ENCODE measurements at places on chromosomes 5 and 9.

DNA sequence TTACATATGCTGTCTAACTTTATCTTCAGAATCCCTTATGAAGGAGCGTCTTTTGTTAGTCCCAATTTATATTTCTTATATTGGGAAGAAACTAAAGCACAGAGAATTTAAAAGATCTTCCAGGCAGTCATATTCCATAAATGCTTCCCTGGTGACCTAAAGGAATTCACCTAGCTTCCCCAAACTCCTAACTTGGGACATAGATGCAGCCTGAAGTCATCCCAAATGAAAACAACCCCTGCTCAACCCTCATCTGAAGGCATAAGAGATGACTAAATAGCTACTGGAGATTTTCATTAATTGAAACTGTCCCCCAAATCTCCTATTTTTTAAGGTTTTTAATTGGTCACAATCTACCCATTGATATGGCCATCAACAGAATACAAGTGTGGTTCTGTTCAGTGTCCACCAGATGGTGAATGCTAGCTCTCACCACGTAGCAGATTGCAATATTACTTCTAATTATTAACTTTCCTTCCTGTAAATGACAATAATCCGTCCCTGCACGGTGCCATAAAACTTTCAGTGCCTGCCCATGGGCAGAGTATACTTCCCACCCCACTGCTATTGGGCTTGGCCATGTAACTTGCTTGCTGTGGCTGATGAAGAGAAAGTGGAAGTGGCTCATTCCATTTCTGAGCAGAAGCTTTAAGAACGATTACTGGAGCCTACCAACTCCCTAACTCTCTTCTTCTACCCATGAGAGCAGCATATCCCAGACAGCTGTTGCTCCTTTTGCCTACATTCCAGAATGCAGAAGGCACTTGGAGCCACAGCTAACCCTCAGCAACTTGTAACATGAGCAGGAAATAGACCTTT, 18.7 kb downstream of the PRUNE2 start:
- H3K27ac ChIP-seq, result no peak overlapping the region
- no peaks in the 10 kb centered on the region for H3K27me3 ChIP-seq
- no peak for DNase-seq
- no peak overlapping the region for H3K4me3 ChIP-seq

DNA sequence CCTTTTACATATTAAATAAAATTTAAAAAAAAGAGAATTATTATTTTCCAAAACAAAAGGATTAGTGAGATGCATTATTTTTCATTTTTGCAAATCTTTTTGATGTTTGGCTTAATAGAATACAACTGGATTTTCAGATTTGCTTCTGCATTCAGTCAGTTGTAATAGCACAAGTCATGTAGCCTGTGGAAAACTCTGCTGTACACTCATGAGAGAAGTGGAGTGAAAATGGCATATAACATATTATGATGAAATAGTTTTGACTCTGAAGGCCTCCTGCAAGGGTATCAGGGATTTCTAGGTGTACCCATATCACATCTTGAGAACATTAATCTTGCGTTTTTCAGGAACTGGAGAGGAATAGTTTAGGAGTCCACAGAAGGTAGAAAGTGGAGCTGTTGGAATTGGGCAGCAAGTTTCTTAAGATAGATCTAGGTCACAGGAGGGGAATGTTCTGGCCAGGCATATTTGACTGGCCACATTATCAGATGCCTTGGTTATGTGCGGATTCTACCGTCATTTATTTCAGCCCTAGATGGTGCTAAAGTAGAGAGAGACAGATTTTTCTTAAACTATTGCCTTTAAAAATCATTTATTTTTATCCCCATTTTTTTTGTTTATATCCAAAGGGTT, 16.4 kb downstream of the LNPEP start:
- no peak overlapping the region for H3K4me3 ChIP-seq
- DNase-seq, result no peak

GRCh38 chr5:138064526-138064925, 19.3 kb upstream of the WNT8A start:
- no peaks in the 10 kb centered on the region for H3K4me1 ChIP-seq
- no peaks in the 10 kb centered on the region for H3K27me3 ChIP-seq
- DNase-seq, result no peak
- H3K27ac ChIP-seq, result no peak overlapping the region

GRCh38 chr5:180209137-180209581, at the start of gene RASGEF1C:
RASGEF1C (minus strand) TSS chr5:180209211; CDS start chr5:180138052, 71,159 bp downstream.
- H3K4me1 ChIP-seq, result peaks cover 3% of the 10 kb centered on the region
- no peaks in the 10 kb centered on the region for H3K36me3 ChIP-seq
- H3K4me3 ChIP-seq, result no peak within 1 kb of the TSS
- H3K27ac ChIP-seq, result no peak within 1 kb of the TSS

GRCh38 chr5:7190712-7191250, 205.2 kb upstream of the ADCY2 start:
- no peak overlapping the region for H3K4me3 ChIP-seq
- DNase-seq, result no peak
- H3K36me3 ChIP-seq, result no peaks in the 10 kb centered on the region
- no peaks in the 10 kb centered on the region for H3K4me1 ChIP-seq

- H3K4me1 ChIP-seq, result peaks cover 43% of the 10 kb centered on the region
- H3K36me3 ChIP-seq, result no peaks in the 10 kb centered on the region
- no peak overlapping the region for H3K4me3 ChIP-seq
- no peaks in the 10 kb centered on the region for H3K27me3 ChIP-seq
- no peak overlapping the region for H3K27ac ChIP-seq
Measured at GRCh38 chr5:14212838-14213237, 69.7 kb downstream of the TRIO start.

- no peak overlapping the region for H3K27ac ChIP-seq
- H3K36me3 ChIP-seq, result no peaks in the 10 kb centered on the region
- DNase-seq, result no peak
- H3K27me3 ChIP-seq, result no peaks in the 10 kb centered on the region
Measured at GRCh38 chr5:3251784-3252183, 343.8 kb upstream of the IRX1 start.

DNA sequence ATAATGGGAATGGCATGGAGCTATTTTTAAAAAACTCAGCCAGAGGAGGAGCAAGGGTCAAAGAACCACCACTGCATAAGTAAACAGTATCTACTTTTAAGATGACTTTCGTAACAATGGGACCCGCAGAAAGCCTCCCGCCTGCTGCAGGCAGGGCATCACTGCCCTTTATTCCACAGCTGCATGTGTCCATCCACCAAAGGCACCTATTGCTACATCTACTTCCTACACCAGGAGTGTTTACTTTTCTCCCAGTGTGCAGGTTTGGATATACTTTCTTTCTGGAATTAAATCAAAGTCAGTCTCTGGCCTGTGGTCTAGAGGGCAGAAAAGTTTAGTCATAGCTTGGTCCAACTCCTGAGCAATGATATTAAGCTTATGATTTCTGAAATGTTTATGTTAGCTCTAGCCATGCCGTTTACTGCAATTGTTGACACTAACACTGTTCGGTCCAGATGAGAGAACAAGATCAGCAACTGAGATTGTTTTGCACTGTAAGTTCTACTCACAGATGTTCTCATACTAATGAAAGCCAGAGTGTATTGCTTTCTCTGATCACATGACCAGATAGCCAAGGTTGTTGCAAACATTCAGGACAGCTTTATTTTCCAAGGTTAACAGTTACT, 391.5 kb downstream of the FGF10 start:
- no peak overlapping the region for H3K27ac ChIP-seq
- no peaks in the 10 kb centered on the region for H3K4me1 ChIP-seq
- no peaks in the 10 kb centered on the region for H3K36me3 ChIP-seq

DNA sequence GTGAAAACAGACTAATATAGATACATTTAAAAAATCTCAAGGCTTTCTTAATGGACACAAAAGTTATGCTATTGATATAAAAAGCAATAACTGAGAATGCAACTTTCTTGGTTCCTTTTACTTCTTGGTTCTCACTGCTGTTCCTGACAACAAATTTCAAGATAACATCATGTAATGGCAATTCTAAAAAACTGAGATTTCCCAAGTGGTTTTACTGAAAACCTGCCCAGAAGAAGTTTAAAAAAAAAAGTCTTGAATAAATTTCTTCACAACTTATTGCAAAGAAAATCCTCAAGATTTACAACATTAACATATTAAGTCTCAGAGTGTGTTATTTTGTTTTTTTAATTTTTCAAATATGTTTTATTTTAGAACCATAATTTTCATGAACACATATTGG, 302.8 kb upstream of the COX7C start:
- H3K4me3 ChIP-seq, result no peak overlapping the region
- DNase-seq, result no peak
- H3K27ac ChIP-seq, result no peak overlapping the region

- no peak overlapping the region for H3K4me3 ChIP-seq
- no peaks in the 10 kb centered on the region for H3K36me3 ChIP-seq
- H3K27ac ChIP-seq, result no peak overlapping the region
- H3K27me3 ChIP-seq, result no peaks in the 10 kb centered on the region
- DNase-seq, result no peak
Measured at GRCh38 chr5:141834331-141834730, 43.9 kb downstream of the PCDH1 start.

GRCh38 chr5:45696206-45696836, at the start of gene HCN1:
HCN1 (minus strand) TSS chr5:45696380.
- H3K27me3 ChIP-seq, result peaks cover 22% of the 10 kb centered on the region
- H3K4me3 ChIP-seq, result no peak within 1 kb of the TSS
- H3K27ac ChIP-seq, result no peak within 1 kb of the TSS
- no peaks in the 10 kb centered on the region for H3K36me3 ChIP-seq
- no peaks in the 10 kb centered on the region for H3K4me1 ChIP-seq

GRCh38 chr5:65120371-65120967, 351.7 kb downstream of the CWC27 start:
- H3K27ac ChIP-seq, result no peak overlapping the region
- H3K4me3 ChIP-seq, result no peak overlapping the region
- H3K36me3 ChIP-seq, result no peaks in the 10 kb centered on the region
- DNase-seq, result no peak

DNA sequence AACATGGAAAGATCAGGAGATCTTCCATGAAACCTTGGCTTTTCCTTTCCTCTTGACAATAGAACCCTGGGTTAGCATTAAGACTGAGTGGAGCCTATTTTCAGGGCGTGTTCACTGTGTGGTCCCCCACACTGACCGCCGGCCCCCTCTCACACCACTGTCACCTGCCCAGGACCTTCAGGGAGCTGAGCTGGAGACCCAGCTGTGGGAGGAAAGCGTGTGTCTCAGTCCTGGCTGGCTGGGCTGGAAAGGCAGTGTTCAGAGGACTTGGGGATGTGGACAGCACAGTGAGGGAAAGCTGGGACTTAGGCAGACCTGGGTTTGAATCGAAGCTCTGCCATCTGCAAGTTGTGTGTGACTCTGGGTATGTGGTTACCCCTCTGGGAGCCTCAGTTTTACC, 268.1 kb downstream of the NSG2 start:
- peaks cover 4% of the 10 kb centered on the region for H3K27me3 ChIP-seq
- no peaks in the 10 kb centered on the region for H3K4me1 ChIP-seq
- H3K4me3 ChIP-seq, result no peak overlapping the region

GRCh38 chr5:180611140-180611850, 20.0 kb upstream of the SCGB3A1 start:
- DNase-seq, result no peak
- H3K36me3 ChIP-seq, result no peaks in the 10 kb centered on the region
- no peak overlapping the region for H3K4me3 ChIP-seq
- H3K27me3 ChIP-seq, result no peaks in the 10 kb centered on the region

DNA sequence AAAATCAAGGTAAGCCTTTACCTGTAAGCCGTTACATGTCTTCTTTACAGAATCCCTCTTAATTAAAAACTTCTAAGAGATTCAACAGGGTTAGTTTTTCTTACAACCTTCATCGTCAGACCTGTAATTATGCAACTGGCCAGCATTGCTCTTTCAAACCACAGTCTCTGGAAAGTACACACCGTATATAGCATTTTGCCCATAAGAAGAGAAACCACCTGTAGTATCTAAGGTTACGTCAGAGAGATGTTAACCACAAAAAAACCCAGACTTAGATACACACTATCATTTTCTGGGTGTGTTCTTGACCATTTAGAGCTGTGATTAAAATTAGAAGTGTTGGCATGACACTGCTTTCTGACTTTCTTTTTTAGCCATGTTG, 140.0 kb downstream of the MUSK start:
- H3K4me1 ChIP-seq, result no peaks in the 10 kb centered on the region
- no peak overlapping the region for H3K4me3 ChIP-seq
- no peaks in the 10 kb centered on the region for H3K36me3 ChIP-seq
- H3K27me3 ChIP-seq, result no peaks in the 10 kb centered on the region

DNA sequence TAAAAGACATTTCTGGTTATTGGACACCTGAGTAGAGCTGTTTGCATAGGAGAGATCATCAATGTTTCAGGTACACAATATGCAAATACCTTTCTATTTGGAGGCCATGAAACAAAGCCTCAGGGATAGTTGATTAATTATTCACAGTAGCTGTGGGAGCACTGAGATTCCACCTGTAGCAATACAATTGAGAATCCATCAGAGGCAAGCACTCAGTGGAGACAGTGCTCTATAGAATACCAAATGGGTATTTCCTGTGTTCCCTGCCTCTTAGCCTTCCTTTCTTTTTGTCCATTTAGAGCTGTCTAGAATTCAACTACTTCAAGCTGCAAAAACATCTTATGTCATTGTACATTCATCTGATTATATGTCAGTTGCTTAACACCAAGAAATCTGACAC, 1754.0 kb upstream of the ACO1 start:
- H3K36me3 ChIP-seq, result no peaks in the 10 kb centered on the region
- no peak overlapping the region for H3K27ac ChIP-seq
- no peaks in the 10 kb centered on the region for H3K27me3 ChIP-seq
- no peak for DNase-seq
- no peaks in the 10 kb centered on the region for H3K4me1 ChIP-seq
- no peak overlapping the region for H3K4me3 ChIP-seq

- H3K27ac ChIP-seq, result no peak overlapping the region
- no peaks in the 10 kb centered on the region for H3K4me1 ChIP-seq
Measured at GRCh38 chr5:96043446-96043845, 81.8 kb upstream of the ELL2 start.

DNA sequence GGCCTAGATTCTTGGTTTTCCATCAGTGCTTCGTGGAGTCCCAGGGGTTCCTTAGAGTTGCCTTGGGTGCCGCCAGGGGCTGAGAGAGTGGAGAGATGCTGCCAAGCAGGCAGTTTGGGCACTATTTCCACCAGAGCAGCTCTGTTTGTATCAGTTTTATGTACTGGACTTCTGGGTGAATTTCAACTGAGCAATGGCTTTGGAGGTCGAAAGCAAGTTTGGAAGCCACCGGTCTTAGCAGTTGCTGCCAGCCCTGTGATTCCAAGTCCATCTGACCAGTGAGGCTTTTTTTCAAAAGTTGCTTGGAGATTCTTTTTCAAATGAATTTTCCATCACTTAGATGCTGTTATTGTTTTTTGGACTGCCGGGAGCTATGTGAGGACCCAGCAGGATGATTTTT, 68.5 kb downstream of the ANGPTL2 start:
- no peak for DNase-seq
- no peak overlapping the region for H3K4me3 ChIP-seq
- H3K4me1 ChIP-seq, result no peaks in the 10 kb centered on the region
- H3K36me3 ChIP-seq, result no peaks in the 10 kb centered on the region

DNA sequence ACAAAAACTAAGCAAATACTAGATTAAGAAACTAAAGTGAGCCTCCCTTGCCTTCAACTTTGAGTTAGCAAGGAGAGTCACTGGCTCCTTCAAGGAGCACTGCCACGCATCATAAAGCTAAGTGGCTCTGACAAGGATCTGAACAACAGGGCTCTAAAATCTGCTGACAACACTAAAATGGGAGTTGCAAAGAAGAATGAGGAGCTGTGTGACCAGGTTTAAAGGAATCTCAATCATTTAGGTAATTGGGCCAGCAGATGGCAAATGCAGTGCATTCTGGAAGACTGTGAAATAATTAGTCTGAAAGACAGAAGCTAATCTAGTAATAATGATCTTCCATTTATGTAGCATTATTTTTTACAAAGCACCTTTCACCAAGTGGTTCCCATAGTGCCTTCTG, 297.0 kb upstream of the TAS2R1 start:
- no peak overlapping the region for H3K27ac ChIP-seq
- H3K36me3 ChIP-seq, result no peaks in the 10 kb centered on the region
- H3K27me3 ChIP-seq, result no peaks in the 10 kb centered on the region
- no peak for DNase-seq
- H3K4me3 ChIP-seq, result no peak overlapping the region
